Uterus (tissue), 4 donors: ENCODE measurements at places on chromosomes 2 and 18. TPM values are rescaled to one million over a fixed set of nuclear protein-coding genes. Genes with fewer than 3 reads are reported as not detected.
A peak's percentile ranks its signal among the peaks of the same experiment; 100 is the strongest.

DNA sequence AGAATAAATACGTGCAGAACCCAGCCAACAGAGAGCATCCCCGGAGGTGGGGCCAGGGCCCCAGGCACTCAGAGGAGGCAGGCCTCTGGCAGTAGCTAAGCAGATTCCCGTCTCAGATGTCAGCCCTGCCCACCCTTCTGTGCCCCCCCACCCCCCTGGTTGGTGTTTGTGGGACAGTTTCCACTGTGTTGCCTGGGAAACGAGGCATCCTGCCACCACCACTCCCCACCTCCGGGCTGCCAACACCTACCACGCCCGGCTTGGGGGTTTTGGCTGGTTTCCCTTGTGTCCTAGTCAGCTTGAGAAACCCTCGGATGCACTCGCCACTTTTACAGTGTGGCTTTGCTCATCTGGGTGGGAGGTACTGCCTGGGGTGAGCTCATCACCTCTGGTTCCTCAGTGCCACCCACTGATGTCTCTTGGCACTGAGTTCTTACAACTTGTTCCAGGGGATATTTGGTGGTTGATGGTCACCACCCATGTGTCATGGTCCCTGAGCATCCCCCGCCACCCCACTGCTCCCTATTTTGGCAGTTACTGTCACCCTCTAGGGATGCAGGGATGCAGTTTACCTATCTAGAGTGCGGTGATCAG lies 72.4 kb upstream of the YWHAQ start:
- peak; percentile 38 for DNase-seq

C2orf15 gene
- not detected for total RNA-seq

CD207 gene
- not detected for total RNA-seq

DNA sequence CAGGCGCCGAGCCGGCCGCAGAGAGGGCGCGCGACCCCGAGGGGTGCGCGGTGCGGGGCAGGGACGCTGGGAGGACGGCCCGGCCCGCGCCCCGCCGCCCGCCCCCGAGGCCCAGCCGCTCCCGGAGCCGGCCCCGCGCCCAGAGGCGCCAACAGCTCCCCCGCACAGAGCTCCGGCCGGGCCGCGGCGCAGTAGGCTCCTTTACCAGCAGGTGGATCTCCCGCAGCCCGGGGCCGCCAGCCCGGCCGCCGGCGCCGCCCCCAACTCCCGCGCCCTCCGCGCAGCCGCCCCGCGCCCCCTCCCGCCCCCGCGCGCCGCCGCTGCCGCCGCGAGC lies 258 bp downstream of the MGAT4A start:
- peak; percentile 46 for DNase-seq

- no peak for DNase-seq
Measured at GRCh38 chr2:69952336-69953115, 8.9 kb downstream of the ASPRV1 start.

SLC25A52 gene
- total RNA-seq, result not detected

GRCh38 chr18:34787931-34788532 lies 77.9 kb downstream of the DTNA start:
- no peak for DNase-seq

GRCh38 chr2:8021921-8022320 lies 659.9 kb upstream of the ID2 start:
- DNase-seq, result no peak

AQP12A gene
- total RNA-seq, result not detected

DNA sequence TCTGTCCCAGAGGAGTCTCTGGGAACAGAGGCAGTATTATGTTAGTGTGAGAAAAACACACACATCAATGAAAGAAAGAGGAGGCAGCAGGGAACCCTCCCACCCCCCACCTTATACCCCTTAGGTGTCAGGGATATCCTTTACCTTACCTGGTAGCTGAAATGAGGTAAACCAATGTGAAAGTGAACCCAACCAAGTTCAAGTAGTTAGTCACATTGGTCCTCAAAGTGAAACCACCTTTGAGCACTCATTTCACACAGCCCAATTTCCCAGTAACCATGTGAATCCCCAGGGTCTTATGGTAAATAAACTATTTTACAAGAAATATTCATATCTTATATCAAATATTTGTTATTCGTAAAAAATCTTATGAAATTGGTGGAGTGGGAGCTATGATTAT lies 377.8 kb downstream of the LRATD1 start:
- no peak for DNase-seq

GRCh38 chr2:107364361-107364950 lies 462.2 kb upstream of the RGPD4 start:
- DNase-seq, result no peak
